Erythroblast (primary cell): ENCODE measurements at places on chromosomes 1 and 21.

- no peak for DNase-seq
Observed at GRCh38 chr21:46482225-46482845, 23.6 kb downstream of the DIP2A start.

DNA sequence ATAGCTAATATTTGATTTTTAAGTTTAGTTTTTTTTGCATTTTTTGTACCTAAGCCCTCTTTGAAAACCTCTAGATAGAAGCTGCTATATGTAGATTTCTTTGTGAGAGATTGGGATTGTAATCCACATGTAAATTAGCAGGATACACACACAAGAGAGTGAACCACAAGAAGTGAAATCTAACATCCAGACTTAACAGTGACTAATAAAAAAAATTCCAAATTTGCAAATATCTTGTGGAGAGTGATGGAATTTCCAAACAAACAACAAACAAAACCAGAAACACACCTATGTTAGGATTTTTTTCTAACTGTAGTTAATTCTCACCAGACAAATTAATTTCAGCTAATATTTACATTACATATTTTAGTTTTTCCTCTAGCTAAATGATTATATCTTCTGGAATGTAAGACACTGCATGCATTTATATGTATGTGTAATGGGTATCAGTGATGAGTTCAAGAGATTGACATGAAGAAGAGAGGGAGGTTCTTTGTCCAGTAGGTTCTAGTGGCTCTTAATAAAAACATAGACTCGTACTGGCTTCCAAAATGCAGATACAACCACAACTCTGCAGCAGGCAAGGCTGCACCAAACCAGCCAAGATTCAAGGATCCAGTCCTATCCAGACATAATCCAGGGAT, 12.8 kb downstream of the CLDN17 start:
- DNase-seq = no peak

- no peak for DNase-seq
Observed at GRCh38 chr1:195766709-195767108, 841.5 kb downstream of the KCNT2 start.

DNA sequence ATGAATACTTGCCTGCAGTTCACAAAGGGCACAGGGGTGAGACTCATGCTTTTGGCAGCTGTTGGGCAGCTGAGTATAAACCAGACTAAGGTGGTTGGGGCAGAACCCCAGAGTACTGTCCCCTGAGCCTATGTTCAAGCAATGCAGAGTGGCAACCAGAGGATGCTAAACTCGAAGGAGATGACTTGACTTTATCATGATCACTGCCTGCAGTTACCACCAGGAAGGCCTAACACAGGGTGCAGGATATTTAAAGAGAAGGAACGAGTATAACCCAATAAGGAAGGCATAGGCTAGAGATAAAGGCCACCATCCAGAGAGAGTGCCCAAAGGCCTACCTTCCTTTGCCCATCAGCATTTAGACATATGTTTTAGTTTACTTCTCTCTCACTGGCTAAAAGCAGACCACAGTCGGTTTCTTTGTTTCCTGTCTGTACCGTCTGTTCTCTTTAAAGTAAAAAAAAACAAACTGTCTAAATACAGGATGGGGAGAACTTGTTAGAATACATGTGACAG, 83.3 kb downstream of the MPZL1 start:
- DNase-seq = no peak

DNA sequence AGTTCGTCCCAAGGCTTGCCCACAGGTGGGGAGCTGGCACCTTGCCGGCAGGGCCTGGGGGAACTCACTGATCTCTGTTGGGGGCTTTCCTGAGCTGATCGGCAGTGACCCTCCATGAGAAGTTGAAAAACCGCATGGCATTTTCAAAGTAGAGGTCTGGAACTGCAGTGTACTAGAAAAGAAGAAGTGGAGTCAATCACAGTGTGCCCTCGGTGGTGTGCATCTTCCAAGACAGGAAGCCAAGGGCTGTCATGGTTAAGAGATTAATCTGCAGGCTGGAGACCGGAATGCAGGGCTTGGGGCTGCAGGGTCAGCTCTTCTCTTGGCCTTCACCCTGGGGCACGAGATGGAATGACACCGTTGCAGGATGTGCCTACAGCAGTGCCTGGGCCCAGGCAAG, 56.8 kb downstream of the ECE1 start:
- DNase-seq = no peak

DNA sequence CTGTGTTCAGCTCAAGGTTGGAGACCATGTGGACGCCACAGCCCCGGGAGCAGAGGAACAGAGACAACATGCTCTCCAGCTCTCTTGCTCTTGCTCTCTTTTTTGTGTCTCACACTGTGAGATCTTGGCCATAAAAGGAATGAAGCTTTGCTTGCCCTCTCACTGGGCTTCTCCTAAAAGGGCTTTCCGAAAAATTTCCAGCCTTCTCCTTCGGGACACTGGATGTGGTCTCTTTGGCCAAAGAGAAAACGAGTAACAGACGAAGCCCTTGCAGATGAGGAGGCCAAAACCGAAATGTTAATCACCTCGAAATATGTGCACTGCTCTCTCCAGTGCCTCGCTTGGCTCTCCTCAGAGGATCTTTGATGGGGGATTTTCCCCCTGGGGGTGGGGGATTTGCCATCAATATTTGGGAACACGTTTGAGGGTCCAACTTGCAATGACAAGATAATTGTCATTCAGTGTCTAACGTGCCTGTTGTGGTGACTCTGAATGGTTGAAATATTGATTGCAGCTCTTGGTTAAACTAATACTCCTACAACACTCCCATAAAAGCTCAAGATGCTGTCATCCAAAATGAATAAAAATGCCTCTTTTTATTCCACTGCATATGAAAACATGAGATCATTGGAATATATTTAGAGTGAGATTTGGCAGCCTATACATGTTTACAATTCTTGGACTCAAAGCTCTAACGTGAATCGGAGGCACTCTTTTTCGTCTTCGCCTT, 68.6 kb upstream of the ANGPTL1 start:
- no peak for DNase-seq
